Adrenal gland (tissue), 19 donors: ENCODE measurements at places on chromosomes 12 and 14. TPM values are rescaled to one million over a fixed set of nuclear protein-coding genes. Genes with fewer than 3 reads are reported as not detected.
A peak's percentile ranks its signal among the peaks of the same experiment; 100 is the strongest.

A2ML1 gene
- total RNA-seq = not detected

ACOT6 gene
- total RNA-seq = not detected

RTL1 gene
- total RNA-seq = 0.11 TPM

ZC3H14 gene
- 73.4 TPM for total RNA-seq

- peak; percentile 44 for DNase-seq
- no peaks in the 10 kb centered on the region for H3K4me1 ChIP-seq
- H3K27ac ChIP-seq = no peak overlapping the region
Measured at GRCh38 chr12:108193917-108194316, 64.8 kb downstream of the WSCD2 start.

DNA sequence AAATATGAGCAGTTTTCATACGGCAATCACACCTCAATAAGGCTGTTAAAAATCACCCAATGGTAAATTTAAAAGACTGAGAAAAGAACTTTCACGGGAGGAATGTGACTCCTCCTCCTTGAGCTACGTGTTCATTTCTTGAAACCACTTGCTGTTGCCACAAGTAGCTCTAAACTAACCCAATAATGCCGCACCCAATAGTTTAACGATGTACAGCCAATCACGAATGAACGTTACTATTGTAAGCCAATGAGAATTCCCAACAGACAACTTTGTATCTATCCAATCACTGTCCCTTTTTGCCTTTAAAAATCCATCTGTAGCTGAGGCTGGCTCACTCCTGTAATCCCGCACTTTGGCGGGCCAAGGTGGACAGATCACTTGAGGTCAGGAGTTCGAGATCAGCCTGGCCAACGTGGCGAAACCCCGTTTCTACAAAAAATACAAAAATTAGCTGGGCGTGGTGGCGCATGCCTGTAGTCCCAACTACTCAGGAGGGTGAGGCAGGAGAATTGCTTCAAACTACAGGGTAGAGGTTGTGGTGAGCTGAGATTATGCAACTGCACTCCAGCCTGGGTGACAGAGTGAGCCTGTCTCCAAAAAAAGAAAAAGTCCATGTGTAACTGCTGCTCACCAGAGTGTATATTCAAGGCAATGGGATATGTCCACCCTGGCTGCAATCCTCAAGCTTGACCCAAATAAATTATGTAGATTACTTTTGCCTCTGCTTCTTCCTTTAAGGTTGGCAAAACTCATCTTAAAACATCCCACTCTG is 24.4 kb upstream of the BTBD6 start:
- H3K4me3 ChIP-seq = no peak overlapping the region
- no peaks in the 10 kb centered on the region for H3K27me3 ChIP-seq
- DNase-seq = no peak
- H3K36me3 ChIP-seq = peaks cover 44% of the 10 kb centered on the region

DNA sequence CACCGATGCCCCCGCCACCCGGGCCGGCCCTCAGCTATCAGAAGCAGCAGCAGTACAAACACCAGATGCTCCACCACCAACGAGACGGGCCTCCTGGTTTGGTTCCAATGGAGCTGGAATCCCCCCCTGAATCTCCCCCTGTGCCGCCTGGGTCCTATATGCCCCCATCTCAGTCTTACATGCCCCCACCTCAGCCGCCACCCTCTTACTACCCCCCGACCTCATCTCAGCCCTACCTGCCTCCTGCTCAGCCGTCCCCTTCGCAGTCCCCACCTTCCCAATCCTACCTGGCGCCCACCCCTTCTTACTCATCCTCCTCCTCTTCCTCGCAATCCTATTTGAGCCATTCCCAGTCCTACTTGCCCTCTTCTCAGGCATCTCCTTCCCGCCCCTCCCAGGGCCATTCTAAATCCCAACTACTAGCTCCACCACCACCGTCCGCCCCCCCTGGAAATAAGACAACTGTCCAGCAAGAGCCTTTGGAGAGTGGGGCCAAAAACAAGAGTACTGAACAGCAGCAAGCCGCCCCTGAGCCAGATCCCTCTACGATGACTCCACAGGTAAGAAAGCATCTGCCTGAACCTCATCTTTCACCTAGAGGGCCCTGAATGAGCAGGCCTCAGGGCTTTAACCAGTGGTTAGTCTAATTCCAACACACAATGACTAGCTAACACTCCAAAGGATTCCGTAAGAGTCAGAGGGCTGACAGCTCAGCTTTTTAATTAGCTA is 851 bp downstream of the YLPM1 start:
- H3K4me3 ChIP-seq = peak overlapping the region; percentile 54
- peaks cover 46% of the 10 kb centered on the region for H3K4me1 ChIP-seq
- no peaks in the 10 kb centered on the region for H3K36me3 ChIP-seq
- DNase-seq = peak; percentile 17

DNA sequence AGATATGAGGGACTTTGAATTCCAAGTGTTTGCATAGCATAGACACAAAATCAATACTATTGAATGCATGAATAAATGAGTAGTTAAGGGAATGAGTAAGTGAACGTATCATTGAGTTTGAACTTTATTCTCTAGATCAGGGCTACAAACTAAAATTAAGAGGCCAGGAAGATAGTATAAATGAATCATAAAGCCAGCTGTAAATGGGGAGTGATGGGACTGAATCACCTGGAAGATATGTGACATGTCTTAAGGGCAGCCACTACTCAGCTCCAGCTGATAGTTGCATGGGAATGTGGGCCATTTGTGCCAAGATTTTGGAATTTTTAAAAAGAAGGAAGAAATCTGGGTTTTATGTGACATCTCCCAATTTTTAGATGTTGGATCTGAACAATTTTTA is 229.9 kb downstream of the AKAP6 start:
- H3K27ac ChIP-seq = no peak overlapping the region
- no peaks in the 10 kb centered on the region for H3K36me3 ChIP-seq
- no peak for DNase-seq
- no peaks in the 10 kb centered on the region for H3K27me3 ChIP-seq
- peaks cover 15% of the 10 kb centered on the region for H3K4me1 ChIP-seq

DNA sequence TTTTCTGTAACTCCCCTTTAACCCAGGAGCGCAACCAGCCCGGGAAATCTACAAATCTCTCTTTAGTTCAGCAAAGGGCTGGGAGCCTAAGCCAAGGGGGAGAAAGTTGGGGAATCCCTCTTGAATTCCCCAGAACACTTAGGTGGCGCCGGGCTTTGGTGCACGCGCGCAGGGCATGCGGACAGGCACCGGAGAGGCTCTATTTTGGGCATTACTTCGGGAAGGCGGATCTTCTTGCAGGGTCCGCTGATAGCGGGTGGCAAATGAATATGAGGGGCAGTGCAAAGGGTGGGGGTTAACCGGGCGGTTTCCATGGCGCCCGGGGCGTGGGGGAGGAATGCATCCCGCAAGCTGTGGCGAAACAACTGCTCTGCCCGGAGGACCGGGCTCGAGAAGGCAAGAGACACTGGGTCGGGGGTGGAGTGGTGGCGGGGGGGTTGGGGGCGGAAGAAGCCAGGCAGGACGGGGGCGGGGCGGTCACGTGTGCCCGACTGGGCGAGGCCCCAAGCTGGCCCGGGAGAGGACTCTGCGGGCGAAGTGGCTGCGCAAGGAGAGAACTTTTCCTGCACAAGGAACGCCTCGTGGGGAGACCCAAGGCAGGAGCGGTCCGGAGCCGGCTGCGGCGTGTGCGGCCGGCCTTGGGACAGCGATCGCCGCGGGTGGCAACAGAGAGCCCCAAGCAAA is at the start of gene FLVCR2:
Gene FLVCR2 (plus strand): TSS at position 519 of the 684 bp plus-strand sequence. CDS start 353 bp downstream, outside the sequence.
- H3K36me3 ChIP-seq = no peaks in the 10 kb centered on the region
- peak within 1 kb of the TSS; percentile 57 for H3K4me3 ChIP-seq
- no peaks in the 10 kb centered on the region for H3K27me3 ChIP-seq

DNA sequence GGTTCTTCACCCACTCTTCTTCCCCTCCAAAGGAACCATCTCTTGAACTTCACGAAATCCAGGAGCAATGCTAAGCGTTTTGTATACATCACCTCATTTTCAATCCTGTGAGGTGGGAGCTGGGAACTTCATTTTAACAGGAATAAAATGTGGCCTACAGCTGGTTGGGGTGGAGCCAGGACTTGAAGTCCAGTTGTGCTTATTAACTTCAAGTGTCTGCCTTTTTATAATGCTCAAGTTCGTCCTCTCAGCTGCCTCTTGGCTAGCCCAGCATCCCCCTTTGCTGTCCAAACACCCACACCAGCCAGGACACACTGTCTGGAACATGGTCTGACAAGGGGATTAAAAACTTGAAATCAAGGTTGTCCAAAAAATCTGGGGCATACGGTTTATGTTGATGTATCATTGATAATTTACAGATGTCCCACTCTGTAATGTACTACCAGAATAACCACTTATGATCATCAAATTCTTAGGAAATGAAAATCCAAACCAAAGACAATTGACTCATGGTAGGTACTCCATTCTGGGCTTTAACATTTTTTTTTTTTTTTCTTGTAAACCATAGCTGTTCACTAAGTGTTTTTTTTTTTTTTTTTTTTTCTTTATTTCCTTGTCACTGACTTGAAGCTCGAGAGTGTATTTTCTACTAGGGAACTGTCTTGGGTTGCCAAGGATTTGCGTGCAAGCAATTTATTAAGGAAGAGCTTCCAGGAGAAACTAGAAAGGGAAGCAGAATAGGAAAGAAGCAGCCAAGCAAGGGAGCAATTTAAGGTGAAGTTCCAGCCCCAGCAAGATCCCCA is 252.3 kb downstream of the EFCAB11 start:
- no peaks in the 10 kb centered on the region for H3K27me3 ChIP-seq
- H3K27ac ChIP-seq = no peak overlapping the region
- no peak overlapping the region for H3K4me3 ChIP-seq
- peaks cover 19% of the 10 kb centered on the region for H3K4me1 ChIP-seq

DNA sequence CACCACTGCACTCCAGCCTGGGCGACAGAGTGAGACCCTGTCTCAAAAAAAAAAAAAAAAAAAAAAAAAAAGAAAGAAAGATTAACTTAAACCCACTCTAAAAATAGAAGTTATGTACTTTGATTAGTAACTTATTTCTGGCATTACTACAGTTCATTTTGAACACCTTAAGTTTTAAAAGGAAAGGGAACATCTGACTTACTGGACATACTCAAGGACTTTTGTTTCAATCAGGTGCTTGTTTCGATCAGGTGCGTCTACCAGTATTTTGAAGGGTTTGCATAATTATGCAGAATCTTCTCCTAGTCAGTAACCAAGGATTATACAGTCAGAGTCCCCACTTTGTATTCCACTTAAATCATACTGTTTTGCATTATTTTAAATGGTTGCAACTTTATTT is 105.6 kb downstream of the DERA start:
- no peak overlapping the region for H3K4me3 ChIP-seq
- H3K4me1 ChIP-seq = no peaks in the 10 kb centered on the region
- H3K36me3 ChIP-seq = no peaks in the 10 kb centered on the region

GRCh38 chr12:104964856-104965205 is 6.7 kb upstream of the SLC41A2 start:
- H3K36me3 ChIP-seq = no peaks in the 10 kb centered on the region
- H3K4me3 ChIP-seq = no peak overlapping the region
- no peaks in the 10 kb centered on the region for H3K27me3 ChIP-seq
- H3K4me1 ChIP-seq = peaks cover 5% of the 10 kb centered on the region

GRCh38 chr12:8996682-8997405 is 7.5 kb downstream of the KLRG1 start:
- peak; percentile 31 for DNase-seq
- no peaks in the 10 kb centered on the region for H3K27me3 ChIP-seq
- H3K4me3 ChIP-seq = no peak overlapping the region

DNA sequence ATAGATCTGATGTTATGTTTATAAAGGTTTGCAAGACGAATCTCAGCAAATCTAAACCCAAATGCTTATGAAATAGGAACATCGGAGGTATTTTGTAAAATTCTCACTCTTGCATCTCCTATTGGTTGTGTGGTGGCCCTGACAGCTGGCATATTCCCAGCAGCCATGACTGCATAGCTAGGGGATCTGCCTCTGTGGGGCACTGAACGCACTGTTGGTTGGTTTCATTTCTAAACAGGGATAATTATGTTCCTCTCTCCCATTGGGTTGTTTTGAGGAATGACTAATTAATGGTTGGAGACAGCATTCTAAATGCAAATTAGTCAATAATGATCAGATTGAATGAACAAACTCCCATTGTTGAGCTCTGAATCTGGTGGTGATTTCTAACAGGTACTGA is 2.7 kb upstream of the BEST3 start:
- no peak for DNase-seq
- H3K4me3 ChIP-seq = no peak overlapping the region
- H3K27ac ChIP-seq = no peak overlapping the region
- H3K4me1 ChIP-seq = no peaks in the 10 kb centered on the region

GRCh38 chr12:62750941-62751809 is 183.8 kb downstream of the PPM1H start:
- no peak overlapping the region for H3K27ac ChIP-seq
- no peak for DNase-seq
- no peaks in the 10 kb centered on the region for H3K27me3 ChIP-seq
- H3K4me1 ChIP-seq = no peaks in the 10 kb centered on the region
- no peak overlapping the region for H3K4me3 ChIP-seq

GRCh38 chr12:5308216-5308615 is 123.7 kb upstream of the NTF3 start:
- H3K27ac ChIP-seq = no peak overlapping the region
- no peak for DNase-seq
- no peaks in the 10 kb centered on the region for H3K27me3 ChIP-seq
- H3K4me1 ChIP-seq = no peaks in the 10 kb centered on the region
- no peaks in the 10 kb centered on the region for H3K36me3 ChIP-seq

- no peak overlapping the region for H3K4me3 ChIP-seq
- no peaks in the 10 kb centered on the region for H3K36me3 ChIP-seq
- no peaks in the 10 kb centered on the region for H3K27me3 ChIP-seq
- no peaks in the 10 kb centered on the region for H3K4me1 ChIP-seq
Measured at GRCh38 chr12:7319930-7320329, 16.1 kb downstream of the ACSM4 start.

DNA sequence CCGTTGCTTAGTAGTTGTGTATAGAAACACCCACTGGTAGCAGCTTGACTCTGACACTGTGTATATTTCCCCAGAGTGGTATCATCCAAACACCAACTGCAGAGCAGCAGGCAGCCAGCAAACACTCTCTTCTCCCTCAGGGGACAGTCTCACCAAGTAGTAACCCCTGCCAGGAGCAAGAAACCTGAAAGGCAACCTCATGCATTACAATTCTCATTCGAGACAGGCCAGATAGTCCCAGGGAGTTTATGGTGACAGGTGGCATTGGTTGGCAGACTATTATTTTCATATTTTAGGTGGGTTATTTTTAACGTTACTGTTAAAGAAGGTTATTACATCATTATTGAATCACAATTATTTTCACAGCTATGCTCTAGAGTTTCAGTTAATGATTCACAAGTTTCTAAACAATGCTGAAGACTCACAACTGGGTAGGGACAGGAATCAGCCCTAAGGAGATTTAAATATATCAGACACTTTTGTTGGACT is 222.8 kb downstream of the EGLN3 start:
- DNase-seq = no peak
- H3K27me3 ChIP-seq = no peaks in the 10 kb centered on the region
- no peak overlapping the region for H3K27ac ChIP-seq
- H3K4me1 ChIP-seq = no peaks in the 10 kb centered on the region
- H3K36me3 ChIP-seq = no peaks in the 10 kb centered on the region

DNA sequence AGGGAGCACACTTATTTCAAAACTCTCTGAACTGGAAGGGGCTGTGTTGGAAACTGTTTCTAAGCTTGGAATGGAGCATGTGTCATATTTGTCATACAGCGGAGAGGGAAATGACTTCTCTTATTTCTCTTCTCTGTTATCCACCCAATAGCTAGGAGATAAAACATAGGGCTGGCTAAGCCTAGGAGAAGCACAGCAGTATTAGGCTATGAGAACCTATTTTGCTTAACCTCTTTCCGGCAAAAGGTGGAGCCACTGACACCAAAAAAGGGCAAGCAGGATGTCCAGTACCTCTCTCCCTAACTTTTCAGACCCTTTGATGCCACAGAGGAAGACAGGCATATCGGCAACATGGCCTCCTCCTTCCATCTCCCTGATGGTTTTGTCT is 148.3 kb downstream of the CRADD start:
- no peak for DNase-seq
- H3K36me3 ChIP-seq = no peaks in the 10 kb centered on the region
- H3K4me1 ChIP-seq = peaks cover 30% of the 10 kb centered on the region
- peak overlapping the region; percentile 24 for H3K27ac ChIP-seq
- no peaks in the 10 kb centered on the region for H3K27me3 ChIP-seq
